Retina (tissue), 1 donor: ENCODE measurements at places on chromosomes 2 and 18.
A peak's percentile ranks its signal among the peaks of the same experiment; 100 is the strongest.

DNA sequence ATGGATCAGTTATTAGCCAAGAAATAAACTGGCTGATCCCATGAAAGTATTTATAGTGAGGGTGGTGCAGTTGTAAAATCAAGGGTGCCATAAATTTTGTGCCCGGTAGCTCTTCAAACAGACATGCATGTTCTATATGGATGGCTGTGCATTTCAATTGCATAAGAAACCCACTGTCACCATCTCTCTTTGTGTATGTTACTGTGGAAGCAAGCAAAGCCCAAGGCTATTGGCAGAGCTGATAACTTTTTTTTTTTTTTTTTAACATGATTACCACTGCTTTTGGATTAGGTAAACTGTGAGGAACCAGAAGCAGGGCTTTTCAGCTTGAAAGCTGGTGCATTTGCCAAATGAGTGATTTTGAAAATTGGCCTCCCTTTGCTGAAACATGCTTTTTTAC, 332.6 kb downstream of the SOX11 start:
- no peak for DNase-seq

DNA sequence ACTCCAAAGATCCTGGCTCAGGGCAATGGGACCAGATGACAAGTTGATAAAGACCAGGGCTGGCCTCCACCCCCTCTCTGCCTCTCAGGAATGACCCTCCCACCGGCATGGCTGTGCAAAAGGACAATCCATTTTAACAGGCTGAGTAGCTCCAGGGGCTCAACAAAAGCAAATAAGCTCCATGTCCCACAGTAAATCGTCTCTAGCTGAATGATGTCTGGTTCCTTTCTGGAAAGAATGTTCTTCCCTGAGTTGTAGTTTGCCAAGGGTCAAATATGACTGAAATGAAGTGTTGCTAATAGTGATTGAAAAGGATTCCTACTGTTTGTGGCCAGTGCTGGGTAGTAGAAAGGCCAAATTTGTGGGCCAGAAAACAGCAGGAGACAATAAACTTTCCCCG, 434.4 kb upstream of the ETAA1 start:
- DNase-seq, result peak; percentile 3

- no peak for DNase-seq
Measured at GRCh38 chr2:233219848-233220247, 31.6 kb upstream of the ATG16L1 start.

GRCh38 chr2:30631051-30631671, 176.1 kb downstream of the CAPN13 start:
- no peak for DNase-seq

- no peak for DNase-seq
Measured at GRCh38 chr2:11923935-11924334, 177.5 kb downstream of the LPIN1 start.

- DNase-seq, result no peak
Measured at GRCh38 chr2:66433695-66433944, 1.3 kb upstream of the MEIS1 start.

DNA sequence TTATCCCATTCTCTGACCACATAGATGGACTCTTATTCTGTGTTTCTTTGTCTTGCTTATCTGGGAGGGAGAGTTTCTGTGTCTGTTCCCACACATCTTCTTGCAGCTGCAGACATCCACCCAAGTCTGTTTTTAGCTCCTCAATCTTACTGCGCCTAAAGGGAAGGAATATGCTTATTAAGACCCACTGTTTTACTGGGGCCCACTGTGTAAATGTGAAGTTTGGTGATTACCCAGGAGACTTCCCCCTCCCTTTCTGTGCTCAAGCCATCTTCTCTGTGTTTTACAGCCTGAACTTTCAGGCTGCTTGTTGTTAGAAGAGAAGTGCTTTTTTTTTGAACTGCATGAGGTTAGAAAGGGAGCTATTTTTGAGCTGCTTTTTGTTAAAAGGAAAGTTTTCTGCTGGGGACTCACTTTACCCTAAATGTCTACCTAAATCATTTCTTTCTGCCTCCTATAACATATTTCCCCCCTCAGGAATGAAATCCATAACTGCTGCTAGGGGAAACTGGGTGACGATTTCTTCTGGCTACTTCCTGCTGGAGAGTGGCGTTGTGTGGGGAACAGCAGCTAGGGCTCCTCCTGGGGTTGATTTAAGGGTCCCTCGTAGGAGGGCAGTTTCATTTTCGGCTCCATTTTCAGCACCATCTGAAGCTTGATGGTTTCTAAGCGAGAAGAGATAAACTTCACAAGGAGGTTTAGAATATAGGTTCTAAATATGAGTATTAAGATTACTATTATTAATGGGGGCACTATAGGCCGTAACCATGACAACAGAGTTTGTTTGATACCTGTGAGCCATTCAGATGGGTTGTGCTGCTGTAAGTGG, 39.5 kb upstream of the GMCL1 start:
- DNase-seq, result peak; percentile 28

DNA sequence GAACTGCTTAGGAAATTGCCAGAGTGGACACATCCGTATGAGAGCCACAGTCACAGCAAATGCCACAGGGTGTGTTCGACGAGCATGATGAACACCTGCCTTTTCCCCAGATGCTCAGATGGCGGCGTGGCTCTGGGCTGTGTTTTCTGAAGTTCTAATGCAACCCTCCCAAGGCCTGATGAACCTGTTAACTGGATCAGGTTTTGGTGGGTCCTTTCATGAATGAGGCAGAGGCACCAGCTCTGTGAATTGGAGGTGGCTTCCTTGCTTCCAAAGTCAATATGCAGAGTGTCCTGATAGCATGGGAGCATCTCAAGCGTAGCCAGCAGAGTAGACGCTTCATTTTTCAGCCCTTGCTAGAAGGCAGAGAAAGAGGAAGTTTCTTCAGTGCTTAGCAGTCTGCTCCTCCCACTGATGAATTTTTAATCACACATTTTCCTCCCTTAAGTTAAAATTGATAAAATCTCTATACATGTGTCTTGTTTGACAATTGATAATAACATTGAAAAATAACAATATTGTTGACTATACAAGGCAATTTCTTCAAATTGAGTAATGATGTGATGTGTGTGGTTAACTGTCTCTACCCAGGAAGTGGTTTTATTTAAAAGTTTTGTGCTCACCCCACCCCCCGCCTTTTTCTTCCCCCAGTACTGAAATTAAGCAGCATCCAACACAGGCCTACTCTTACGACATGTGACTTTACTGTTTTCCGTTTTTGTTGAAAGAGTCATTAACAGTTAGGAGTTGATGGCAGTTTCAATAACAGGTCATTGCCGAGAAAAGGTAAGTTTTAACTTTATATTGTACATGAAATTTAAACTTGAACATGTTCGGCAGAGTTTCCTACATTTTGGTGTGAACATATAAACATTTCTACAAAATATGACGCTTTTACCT, at the start of gene ARHGAP15:
Gene ARHGAP15, plus strand, starts transcription at position 739 of the 900 bp plus-strand sequence.
- DNase-seq, result peak; percentile 25

- DNase-seq, result peak; percentile 67
Measured at GRCh38 chr2:98909317-98910211, 26.5 kb downstream of the CRACDL start.

DNA sequence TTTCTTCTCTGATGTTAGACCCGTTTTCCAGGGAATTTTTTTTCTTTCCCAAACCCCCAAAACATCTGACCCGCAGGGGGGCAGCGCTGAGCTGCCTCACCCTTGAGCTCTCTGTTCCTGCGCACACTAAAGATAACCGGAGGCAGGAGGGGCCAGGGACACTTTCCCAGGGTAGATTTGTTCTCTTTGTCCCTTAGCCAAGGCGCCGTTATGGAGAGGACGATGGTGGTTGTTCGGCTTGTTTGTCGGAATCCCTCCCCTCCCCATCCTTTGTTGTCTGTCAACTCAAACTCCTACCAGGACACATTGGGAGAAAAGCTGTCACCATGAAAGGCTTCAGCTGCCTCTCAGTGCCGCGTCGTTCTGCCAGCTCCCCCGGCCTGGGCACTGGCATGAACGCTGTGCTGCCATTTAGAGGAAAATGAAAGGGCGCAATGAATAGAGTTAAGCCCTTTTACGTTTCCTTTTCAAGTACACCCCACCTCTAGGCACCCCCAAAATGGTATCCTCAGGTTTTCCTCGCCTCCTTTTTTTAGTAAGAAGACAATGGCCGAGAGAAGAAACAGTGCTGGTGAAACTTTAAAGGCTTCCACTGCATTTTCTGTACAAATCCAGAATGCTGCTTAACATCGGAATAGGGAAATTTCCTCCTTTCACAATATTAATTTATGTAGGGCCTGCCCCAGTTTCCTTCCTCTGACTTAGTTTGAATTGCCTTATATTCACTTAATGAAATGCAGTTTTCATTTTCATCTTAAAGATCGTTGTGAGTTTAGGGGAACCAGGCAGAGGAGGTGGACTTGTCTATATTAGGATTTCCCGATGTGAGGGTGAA, 62.1 kb downstream of the RND3 start:
- peak; percentile 55 for DNase-seq

DNA sequence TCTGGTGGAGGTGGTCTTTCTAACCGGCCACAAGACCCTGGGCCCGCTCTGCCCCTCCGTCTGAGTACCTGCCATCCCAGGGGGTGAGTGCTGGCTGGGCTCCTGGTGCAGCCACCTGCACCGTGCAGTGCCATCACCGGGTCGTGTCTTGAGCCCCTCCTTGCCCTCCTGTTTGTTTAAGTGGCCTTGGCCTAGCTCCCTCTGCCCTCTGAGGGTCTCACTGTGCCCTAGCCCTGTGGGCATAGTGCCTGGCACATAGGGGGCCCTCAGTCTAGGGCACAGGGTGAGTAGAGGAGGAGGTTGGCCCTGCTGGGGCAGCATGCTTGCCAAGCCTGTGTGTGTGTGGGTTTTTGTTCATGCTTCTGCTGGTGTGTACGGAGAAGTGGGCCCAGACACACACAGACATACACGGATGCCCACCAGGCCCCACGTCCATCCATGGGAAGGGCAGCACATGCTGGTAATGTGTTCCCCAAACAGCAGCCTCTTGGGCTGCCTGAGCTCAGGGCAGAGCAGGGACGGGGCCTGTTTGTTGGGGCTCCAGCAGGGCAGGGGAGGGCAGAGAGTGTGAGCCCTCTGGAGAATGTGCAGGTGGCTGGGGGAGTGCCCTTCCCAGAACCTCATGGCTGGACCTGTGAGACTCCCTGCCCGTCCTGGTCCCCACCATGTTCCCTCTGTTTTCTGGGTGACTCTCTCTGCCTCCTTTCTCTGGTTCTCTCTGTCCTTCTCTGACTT, 94.6 kb downstream of the GLI2 start:
- no peak for DNase-seq

DNA sequence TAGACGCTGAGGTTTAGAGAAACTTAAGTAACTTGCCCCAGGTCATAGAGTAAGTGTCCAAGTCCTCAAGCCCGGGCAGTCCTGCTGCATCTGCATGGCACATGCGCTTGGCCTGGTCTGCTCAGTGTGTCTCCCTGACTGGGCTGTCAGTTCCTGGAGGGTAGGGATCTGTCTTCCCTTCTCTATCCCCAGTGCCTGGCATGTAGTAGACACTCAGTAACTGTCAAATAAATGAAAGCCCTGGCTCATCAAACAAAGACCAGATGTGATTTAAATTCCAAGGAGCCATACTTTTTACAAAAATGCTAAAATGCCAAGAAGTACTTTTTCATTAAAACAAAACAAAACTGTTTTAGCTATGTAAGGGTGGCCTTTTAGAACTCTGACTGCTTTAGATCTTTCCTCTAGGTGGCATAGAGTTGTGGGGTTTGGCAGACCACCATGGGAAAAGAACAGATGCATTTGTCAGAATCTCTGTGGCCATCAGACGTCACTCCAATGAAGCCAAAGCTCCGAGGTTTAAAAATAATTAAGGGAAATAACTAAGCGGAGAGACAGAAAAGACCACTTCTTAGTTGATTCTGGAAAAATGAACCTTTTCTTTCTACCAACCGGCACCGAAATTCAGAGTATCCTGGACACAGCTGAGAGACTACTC, 34.0 kb downstream of the EPAS1 start:
- peak; percentile 47 for DNase-seq

- DNase-seq, result no peak
Measured at GRCh38 chr2:148508878-148509287, 135.7 kb upstream of the EPC2 start.

DNA sequence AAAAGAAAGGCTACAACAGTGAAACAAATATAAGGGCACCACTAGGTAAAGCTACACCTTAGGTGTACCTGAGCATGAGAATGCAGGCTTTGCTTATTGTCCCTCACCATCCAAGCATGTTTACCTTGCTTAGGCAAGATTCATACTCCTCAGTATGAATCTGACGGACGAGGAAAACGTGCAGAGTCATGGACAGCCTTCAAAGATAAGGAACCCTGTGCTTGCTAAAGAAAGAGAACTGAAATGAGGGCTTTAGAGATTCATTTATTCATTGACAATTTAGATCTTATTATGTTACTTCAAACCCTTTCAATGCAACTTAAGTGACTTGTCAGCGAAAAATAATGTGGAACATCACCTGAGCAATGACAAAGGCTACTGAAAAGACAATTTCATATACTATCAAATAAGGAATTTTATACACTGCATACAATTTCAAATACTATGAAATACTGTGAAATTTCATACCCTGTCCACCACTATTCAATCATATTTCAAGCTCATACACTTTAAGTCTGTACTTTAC, 21.7 kb downstream of the CLASP1 start:
- DNase-seq, result no peak

GRCh38 chr2:45782436-45782835, 131.0 kb downstream of the PRKCE start:
- no peak for DNase-seq

- no peak for DNase-seq
Measured at GRCh38 chr2:10362096-10362897, 59.6 kb downstream of the HPCAL1 start.

- DNase-seq, result no peak
Measured at GRCh38 chr18:49025426-49025766, 74.6 kb upstream of the SMAD7 start.

- DNase-seq, result no peak
Measured at GRCh38 chr2:86704459-86704971, 15.6 kb upstream of the RMND5A start.

DNA sequence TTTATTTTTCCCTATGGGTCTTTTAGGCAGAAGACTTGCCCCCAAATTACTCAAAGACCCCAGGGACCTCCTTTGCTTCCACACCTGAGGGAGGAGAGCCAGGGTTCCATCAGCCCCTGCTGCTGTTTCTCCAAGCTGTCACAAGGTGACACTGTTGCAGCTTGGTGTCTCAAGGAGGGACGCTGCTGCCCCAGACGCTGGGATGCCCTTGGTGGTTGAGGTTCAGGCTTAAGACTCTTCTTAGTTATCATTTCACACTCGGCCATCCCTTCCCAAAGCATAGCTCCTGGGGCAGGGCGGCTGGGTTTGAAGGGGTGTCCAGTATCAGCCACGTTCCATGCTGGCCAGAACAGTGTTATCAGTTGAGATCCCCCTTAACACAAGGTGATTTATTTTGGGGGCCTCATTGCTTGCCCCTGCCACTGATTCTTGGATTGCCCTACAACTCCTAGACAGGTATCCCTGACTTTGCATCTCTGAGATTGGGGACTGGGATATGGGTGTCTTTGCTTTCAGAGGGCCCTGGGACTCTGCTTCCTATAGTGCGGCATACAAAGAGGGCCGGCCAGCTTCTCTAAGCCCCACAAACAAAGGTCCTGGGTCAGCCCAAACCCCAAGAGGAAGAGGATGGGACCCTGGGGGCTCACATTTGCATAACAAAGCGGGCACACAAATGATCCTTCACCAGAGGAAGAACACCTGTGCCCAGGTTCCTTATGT, 22.7 kb downstream of the GPR55 start:
- peak; percentile 57 for DNase-seq

GRCh38 chr2:130355578-130356431, at the start of gene PTPN18:
PTPN18 (plus strand) TSS chr2:130356056; CDS start chr2:130356108, 52 bp downstream.
- peak; percentile 93 for DNase-seq
